ENCODE measurements at places on chromosomes 5 and 9.
A peak's percentile ranks its signal among the peaks of the same experiment; 100 is the strongest.

DNA sequence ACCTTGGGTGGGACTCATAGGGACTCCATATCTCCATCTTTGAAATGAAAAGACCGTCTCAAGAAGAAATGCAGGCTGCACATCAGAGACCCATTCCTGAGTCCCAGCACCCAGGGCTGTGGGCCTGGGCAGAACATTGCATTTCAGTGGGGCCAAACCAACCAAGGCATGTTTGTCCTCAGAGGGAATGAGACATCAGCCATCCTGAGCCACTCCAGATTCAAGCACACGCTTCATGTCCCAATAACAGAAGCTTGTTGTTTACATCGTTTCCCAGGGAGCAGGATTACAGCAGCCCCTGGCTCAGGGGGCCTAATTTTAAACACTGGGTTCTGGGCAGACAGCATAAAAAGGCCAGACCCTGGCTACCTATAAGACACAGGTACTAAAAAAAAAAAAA, 24.3 kb downstream of the DUSP1 start:
- no peak for DNase-seq

GRCh38 chr9:109730228-109730627, 49.8 kb upstream of the PALM2AKAP2 start:
- DNase-seq, result no peak

DNA sequence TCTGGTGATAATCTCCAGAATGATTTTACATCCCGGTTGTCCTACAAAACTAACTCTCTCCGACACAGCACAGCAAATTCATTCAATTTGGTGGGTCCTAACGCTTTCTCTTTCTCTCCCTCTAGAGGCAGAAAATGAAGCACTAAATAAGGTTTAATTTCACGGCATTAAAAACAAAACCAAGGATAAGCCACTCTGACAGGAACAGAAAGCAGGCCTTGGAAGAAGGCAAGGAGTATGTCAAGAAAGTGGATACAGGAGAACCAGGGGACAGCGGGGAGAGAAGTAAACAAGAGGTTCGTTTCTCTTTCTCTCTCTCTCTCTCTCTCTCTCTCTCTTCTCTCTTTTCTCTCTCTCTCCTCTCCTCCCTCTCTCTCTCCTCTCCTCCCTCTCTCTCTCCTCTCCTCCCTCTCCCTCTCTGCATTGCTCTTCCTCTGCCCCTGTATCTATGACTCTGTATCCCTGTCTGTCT, 49.8 kb downstream of the EBF1 start:
- DNase-seq, result no peak

DNA sequence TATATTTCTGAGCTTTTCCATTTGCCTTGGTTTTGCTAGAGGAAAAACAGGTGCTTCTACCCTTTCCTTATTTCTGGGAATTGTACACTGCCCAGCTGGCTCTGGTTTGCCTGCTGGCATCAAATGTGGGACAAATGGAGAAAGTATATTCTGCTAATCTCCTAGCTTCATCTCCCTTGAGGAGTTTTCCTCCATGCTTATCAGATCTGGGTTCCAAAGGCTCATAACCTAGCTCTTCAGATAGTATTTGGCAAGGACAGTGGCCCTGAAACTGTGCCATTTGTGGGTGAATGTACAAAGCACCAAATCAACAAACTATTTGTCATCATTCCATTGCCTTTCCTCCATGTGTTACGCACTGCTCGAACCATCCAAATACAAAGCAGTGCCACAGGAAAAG, 16.2 kb downstream of the PRLR start:
- no peak for DNase-seq

- no peak for DNase-seq
These were observed 38.9 kb downstream of the SNX30 start for GRCh38 chr9:112789473-112789872.

DNA sequence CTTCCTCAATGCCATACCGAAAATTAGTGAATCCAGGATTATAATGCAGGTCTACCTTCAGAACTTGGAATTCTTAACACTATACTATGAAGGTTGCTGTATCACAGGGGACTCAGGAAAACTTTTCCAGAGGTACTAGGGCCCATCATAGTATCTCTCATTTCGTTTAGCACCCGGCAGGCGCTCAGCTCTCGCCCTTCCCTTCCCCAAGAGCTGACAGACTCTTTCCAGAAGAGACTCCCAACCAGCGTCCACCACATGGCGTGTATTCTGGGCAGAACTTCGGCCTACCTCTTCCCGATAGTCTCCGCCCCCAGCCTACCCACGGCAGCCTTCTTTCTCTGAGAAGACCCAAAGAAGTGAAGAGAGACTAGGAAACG, 271 bp downstream of the NOL8 start:
- DNase-seq, result no peak

- no peak for DNase-seq
These were observed 97.1 kb upstream of the TAF11L2 start for GRCh38 chr5:17400724-17401469.

- DNase-seq, result no peak
These were observed 23.8 kb downstream of the TYRP1 start for GRCh38 chr9:12716823-12717600.

- no peak for DNase-seq
These were observed 447.3 kb upstream of the MPDZ start for GRCh38 chr9:13726746-13727145.

DNA sequence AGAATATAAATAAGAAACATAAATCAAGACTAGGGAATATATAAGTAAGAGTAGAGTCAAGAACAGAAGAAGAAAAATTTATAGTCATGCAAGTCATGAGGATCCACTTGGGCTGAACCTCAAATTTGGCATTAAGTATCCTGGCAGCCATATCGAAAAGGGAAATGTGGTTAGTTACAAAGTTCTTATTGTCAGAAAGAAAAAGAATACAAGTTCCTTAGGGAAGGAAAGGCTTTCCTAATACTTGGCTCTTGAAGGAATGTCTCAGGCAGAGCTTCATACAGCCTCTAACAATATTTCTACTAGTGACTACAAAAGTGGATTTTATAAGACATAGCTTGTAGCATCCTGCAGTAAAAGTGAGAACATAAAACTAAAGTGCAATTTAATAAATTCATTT, 45.4 kb downstream of the TMEM252 start:
- no peak for DNase-seq

GRCh38 chr9:71928376-71928775, 16.9 kb downstream of the C9orf85 start:
- no peak for DNase-seq

- no peak for DNase-seq
These were observed 240.9 kb upstream of the TBCA start for GRCh38 chr5:78016863-78017529.

DNA sequence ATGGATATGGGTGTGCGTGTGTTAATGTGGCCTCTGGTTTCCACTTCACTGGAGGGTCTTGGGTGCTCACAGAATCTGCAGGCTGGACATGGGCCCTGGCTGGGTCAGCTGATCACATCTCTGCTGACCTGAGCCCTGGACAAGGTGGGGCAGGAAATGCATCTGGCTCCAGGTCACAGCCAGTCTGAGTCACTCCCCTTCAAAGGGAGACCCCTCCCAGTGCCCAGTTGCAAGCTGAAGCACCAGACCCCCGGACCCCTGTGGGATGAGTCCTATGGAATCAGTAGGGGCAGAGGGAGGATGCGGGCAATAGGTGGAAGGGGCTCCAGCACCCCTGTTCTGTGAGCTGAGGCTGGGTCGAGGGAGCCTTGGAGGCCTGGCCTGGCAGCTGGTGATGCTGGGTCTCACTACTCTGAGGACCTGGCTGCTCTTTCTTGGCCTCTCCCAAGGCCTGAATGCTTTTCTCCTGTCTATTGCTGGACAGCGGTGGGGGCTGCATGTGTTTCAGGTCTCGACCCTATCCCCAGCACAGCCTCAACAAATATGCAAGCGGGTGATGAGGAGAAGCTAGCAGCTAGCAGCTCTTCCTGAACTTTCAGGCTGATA, 54.5 kb downstream of the PHF2 start:
- no peak for DNase-seq

GRCh38 chr5:108321341-108321740, 60.6 kb downstream of the FBXL17 start:
- DNase-seq, result no peak

DNA sequence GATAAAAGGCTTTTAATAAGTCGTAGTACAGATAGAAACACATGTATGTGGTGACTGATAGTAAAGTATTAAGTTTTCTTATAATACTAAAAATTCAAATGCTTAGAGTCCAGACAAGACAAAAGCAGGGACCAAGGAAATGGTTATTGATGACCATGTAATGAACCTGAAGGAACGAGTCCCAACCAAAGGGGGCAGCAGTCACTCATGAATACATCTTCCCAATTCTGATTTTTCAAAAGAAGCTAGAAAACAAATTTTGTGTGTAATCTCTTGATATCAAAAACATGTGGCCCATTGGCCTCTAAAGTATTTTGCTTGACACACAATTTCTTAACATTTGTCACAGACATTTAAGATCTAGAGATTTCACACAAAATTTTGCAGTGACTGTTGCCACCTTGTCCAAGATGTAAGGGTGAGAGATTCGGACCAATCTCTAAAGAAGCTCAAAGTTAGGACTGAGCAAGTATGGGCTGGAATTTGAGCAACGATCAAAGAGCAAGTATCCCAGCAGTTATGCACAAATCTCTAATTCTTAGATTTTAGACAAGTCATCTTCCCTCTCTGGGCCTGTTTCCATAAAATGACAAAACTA, 66.8 kb downstream of the ARL15 start:
- peak; percentile 27 for DNase-seq

DNA sequence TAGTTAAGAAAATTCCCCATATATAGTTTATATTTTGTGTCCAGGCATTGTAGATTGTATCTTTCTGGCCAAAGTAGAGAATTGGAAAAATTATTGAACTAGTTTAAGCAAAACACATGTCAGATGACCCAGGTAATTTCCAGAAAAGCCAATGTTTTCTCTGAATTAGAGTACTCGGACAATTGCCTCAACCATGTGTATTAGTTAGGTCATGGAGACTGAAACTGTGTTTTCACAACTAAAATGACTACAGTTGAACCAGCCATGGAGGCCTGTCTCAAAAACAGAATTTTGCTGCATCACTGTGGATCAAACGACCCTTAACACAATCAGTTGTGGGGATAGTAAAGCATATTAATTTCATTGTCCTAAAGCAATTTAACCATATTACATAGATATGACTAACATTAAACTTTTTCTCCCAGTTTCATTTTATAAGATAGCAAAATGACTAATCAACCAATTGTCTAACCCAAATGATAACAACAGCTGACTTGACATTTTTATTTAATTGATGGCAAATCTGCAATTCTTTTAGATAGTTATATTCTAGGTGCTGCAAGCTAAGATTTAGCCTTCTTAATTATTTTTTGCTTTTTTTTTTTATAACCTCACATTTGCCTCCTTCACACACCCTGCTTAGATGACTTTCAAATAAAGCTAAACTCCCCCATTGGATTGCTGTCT, 39.2 kb upstream of the SPDL1 start:
- DNase-seq, result no peak

DNA sequence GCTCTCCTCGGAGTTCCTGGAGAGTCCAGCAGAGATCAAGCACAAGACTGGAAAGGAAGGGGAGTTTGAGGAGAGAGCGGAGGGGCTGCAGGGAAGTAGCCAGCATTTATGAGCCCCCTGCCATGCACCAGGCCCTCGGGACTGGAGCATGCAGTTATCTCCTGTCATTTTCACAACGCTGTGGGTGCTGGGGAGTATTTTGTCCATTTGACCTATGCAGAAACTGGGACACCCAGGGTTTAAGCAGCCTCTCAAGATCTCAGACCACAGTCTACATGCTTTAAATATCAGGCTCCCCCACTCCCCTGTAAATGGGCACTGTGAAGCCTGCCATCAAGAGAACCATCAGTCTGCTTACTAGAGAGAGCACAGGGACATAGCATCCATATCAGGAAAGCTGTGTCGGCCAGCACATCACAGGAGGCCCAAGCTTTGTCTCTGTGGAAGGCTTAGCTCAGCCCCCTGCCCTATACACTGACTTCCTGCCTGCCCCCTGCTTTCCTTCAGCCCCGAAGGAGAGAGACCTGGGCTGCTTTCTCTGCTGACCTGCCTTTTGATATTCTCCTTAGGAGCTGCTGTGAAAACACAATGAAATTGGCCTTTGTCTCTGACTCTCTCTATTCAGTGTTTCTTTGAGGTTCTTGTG, 7.3 kb downstream of the FOXI1 start:
- no peak for DNase-seq

GRCh38 chr5:73363911-73364730, 84.5 kb downstream of the FOXD1 start:
- DNase-seq, result no peak

GRCh38 chr5:84605241-84605640, 220.6 kb upstream of the EDIL3 start:
- no peak for DNase-seq

DNA sequence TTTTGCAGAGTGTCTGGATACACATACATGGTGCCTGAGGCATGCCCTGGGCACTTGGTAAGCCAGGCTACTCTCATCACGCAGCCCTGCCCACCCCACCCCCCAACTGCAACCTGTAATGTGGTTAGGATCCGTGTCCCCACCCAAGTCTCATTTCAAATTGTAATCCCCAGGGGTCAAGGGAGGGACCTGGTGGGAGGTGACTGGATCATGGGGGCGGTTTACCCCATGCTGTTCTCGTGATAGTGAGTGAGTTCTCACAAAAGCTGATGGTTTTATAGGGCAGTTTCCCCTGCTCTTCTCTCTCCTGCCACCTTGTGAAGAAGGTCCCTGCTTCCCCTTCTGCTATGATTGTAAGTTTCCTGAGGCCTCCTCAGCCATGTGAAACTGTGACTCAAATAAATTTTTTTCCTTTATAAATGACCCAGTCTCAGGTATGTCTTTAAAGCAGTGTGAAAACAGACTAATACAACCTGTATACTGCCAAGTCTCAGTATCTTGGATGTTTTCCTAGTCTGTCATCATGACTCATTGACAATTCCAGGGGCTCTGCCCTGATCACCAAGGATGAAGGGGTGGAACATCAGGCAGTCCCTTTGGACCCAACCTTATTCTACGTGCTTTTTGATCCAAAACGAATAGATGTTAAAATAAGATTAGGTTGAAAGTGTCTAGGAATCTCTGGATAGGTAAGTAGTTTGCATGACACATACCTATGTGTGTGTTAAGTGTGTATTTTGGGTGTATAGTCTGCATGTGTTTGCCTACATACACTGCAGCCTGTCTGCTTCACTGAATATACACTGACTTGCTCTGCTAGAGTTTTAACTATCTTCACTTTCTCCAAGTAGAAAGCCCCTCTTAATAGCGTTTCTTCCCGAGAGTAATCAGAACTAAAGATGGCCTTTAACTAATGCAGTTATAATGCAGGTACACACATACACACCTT, 293.8 kb downstream of the SLIT3 start:
- no peak for DNase-seq

DNA sequence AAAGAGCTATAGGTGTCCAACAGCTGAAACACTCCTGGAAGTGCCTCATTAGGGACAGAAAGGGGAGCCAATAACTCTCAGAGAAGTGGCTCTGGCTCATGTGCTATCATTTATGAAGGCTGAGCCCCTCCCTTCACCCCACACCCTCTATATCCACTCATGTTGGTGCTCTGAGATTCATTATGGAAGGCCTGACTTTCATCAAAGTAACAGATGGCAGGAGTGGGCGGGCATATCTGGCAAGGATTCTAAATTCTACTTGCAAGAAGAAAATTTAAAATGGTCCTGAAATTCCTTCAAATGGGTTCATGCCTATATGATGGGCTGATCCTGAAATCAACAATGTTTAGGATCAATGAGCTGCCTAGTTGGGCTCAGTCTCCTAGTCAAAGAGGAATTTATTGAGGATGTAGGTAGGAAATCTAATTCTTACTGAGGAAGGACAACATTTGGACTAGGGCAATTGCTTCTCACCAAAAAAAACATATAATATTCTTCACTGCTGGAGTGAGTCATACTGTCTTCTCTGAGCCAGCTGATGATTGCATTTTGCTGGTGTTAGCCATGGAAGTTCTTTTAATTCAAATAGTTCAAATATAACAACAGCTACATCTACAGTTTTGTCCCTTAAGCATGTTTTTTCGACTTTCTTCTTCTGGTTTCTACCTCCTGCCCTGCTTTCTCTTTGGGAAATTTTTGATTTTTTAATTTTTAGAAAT, 23.5 kb downstream of the NMRK1 start:
- DNase-seq, result no peak

Data from GM10248 (cell line).